Natural killer cell treated with Interleukin-12 subunit alpha and Interleukin-12 subunit beta and Interleukin-15 and Interleukin-18, amount 100 ng/mL, for 72 hours (primary cell): ENCODE measurements at places on chromosomes 6 and 20. TPM values are rescaled to one million over a fixed set of nuclear protein-coding genes. Genes with fewer than 3 reads are reported as not detected.

The NMBR gene
- not detected for total RNA-seq

DNA sequence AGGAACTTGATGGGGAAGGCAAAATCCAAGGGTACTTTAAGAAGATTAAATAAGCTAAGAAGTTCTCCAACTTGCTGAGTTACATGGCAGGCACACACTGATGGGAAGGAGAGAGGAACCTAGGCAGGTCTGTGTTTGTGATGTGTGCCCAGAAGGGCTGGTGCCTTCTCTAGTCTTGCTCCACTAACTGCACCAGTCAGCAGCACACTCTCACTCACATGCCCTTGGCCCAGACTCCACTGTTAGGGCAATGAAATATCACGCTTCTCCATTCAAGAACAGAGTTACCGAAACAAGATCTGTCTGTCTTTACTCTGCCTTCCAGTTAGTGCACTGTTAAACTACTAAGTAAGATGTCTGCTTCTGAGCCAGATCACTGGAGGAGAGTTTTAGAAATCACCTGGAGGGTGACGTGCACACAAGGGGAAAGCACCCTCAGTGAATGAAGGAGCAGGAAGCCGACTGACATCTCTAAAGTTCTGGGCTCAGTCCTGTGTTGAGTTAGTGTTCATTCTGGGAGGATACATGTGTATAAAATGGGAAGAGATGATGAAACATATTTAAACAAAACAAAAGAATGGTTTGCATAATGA is 251.1 kb downstream of the FOXC1 start:
- no peak for DNase-seq

GRCh38 chr20:33103556-33103955 is 24.1 kb downstream of the BPIFB4 start:
- no peak for DNase-seq

DNA sequence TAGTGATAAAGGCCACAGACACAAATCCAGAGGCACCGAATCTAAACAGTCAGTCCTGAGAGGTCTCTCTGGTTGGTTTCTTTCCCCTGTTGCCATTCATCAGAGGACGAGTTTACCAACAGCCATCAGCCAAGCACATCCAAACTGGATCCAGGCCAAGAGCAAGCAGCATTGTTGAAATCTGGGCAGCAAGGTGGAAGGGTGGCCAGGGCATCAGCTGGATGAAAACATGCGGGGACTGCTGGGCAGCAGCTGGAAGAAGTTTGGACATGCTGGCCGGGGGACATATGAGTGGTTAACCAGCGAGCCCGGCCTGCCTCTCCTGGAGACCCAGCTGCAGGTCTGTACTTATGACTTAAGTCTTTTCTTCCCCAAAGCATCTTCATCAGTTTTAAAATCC is at the start of gene SMIM28:
SMIM28 (plus strand) TSS at position 62 of the 400 bp plus-strand sequence; CDS start at position 230, 168 bp downstream.
- no peak for DNase-seq

DNA sequence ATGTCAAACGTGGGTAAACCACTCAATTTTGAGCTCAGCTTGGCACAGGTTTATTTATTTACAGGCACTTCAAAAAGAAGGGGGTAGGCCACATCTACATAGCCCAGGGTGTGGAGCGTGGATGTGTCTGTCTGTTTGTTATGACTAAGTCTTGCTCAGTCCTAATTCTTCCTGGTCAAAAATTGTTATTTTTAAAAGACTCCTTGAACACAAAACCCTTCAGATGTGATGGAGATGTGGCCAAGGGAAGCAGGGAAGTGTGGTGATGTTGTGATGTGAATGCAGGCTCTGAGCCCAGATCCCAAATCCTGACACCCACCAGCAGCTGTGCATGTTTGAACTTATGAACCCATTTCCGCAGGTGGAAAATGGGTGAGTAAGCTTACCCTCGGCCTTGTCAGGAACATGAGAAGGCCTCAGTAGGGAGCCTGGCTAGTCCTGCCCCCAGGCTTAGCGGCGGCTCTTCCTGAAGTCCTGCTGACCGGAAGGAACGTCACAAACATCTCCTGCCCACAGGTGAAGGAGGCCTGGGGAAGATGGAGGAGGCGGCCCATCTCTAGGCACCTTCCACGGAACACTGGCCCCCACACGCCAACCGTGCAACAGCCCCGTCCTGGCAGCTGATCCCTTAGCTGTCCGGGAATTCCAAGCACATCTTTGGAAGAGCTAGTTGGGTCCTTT is 119.7 kb downstream of the MYLK4 start:
- DNase-seq = no peak

The SAMD5 gene
- total RNA-seq = not detected
